Prostate gland (tissue), 2 donors: ENCODE measurements at places on chromosomes 2 and 18. TPM values are rescaled to one million over a fixed set of nuclear protein-coding genes. Genes with fewer than 3 reads are reported as not detected.

DNA sequence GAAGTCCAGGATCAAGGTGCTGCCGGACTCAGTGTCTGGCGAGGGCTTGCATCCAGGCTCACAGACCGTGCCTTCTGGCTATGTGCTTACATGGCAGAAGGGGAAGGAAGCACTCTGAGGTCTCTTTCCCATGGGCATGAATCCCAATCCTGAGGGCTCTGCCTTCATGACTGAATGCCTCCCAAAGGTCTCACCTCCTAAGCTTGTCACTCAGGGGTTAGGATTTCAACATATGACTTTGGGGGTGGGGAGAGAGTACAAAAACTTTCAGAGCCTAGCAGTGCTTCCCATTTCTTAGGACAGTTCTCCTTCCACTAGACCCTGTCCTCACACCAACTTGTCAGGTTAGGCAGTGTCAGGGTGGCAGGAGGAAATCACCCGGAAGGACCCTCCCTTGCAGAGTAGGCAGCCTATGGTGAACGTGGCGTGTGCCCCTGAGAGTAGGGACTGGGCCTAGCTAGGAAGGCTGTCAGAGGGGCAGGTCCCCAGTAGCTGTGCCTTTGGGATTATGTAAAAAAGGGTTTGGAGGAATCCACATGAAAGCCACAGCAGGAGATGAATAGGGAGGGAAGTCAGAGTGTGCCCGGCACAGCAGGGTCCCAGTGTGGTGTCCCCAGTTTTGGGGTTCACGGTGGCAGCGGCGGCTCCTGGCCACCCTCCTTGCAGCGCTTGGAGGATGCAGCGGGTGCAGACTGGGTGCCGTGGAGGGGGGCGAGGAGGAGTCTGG lies 233.3 kb downstream of the LDLRAD4 start:
- DNase-seq, result no peak

Gene SERPINB12
- not detected for total RNA-seq

Gene CLIP4
- total RNA-seq, result 30.3 TPM

DNA sequence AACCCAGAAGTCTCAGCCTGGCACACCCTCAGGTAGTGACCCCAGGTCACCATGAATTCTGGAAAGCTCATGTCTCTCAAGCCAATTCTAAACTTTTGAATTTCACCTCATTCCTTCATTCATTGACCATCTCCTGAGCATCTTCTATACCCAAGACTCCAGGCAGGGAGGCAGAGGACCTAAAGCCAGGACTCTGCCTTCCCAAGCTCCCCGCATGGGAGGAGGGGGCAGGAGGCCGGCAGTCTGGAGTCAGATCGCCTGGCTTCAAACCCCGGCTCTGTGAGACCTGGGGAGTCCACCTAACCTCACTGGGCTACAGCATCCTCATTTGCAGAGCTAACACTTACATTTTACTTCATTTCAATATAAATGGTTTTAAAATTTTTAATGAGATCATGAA lies 59.0 kb downstream of the SMAD7 start:
- no peak for DNase-seq

DNA sequence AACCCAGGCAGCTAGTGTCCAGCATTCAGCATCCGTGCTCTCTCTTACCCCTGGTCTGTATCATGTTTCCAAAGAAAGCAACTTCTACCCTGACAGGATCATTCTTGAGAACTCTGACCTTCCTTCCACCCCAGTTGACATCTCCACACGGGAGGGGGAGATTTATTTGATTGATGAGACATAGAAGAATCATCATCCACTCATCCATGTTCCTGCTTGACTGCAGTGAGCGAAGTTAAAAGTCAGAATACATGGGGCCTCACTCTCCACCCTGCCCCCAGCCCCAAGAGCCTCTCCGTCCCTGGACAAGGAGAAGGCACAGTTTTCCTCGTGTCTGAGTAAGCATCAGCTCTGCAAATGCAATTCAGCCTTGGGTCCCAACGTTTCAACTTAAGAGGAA lies 356.0 kb upstream of the TNP1 start:
- DNase-seq, result no peak

DNA sequence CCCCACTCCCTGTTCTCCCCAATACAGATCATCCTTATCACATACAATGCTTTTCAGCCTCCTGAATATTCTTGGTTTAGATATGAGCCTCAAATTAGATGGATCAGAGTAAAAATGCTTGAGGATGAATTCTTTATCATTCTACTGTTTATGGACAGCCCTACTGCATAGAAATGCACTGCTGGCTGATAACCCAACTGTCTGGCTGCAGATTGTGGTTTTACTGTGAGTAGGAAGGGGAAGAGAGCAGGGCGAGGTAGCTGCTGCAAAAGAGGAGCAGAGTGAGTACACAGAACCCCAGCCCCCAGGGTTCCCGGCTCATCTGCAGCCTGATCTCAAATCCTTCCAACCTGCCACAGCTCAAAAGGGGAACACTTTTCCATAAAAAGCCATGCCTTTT lies 29.4 kb upstream of the NCOA1 start:
- DNase-seq, result no peak

Gene PTH2R
- total RNA-seq, result 0.09 TPM

Gene SCYGR4
- total RNA-seq, result not detected

GRCh38 chr2:237600205-237600846 lies 9.8 kb upstream of the RAB17 start:
- DNase-seq, result no peak

GRCh38 chr2:160635488-160635887 lies 141.9 kb upstream of the RBMS1 start:
- no peak for DNase-seq
